ENCODE measurements at places on chromosomes 11 and 22. TPM values are rescaled to one million over a fixed set of nuclear protein-coding genes. Genes with fewer than 3 reads are reported as not detected.

Gene ELFN2
- total RNA-seq, result 1.5 TPM

- no peak for DNase-seq
- no peaks in the 10 kb centered on the region for H3K36me3 ChIP-seq
- H3K27ac ChIP-seq, result no peak overlapping the region
- no peaks in the 10 kb centered on the region for H3K4me1 ChIP-seq
- H3K27me3 ChIP-seq, result peaks cover 18% of the 10 kb centered on the region
These were observed 673 bp downstream of the CDON start for GRCh38 chr11:126061707-126062678.

DNA sequence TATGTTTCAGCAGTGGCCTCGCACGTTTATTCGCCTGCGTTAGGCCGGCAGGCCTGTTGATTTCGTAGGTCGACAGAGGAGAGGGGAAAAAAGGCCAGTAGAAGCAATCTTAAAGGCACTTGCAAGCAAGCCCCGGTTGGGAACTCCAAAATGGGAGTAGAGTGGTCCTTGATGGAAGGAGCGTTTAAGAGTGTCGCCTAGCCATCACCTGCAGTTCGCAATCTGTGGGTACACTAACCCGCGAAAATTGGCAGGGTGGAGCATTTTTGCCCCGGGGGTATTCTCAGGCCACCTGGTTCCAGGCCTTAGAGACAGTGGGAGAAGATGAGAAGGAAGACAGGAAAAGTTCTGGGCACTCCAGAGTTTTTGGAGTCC, 1.1 kb downstream of the EWSR1 start:
- H3K27ac ChIP-seq, result peak overlapping the region; percentile 96
- H3K4me1 ChIP-seq, result peaks cover 21% of the 10 kb centered on the region
- H3K4me3 ChIP-seq, result peak overlapping the region; percentile 89
- no peaks in the 10 kb centered on the region for H3K27me3 ChIP-seq
- DNase-seq, result no peak

Gene NPTXR
- 4.2 TPM for total RNA-seq

DNA sequence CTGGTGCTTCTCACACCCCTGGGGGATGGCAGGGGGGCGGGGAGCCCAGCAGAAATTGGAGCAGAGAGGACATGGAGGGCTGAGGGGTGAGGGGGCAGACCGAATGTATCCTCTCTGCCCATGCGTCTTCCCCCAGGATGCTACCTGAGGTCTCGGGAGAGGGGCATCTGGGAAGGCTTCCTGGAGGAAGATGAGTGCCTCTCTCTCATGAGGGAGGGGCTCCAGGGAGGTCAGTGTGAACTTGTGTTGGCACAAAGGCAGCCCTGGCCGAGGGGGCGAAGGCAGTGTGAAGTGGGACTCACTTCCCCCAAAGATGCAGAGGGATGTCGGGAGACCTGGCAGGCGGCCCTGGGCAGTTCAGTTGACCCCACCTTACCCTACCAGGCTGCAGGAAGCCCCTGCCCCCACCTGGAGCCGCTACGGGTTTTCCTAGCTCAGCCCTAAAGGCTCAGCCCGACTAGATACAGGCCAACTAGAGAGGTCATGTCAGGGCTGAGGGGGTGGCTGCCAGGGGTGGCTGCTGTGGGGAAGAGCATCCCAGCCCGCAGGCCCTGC, 10.4 kb downstream of the ASCL2 start:
- no peak overlapping the region for H3K27ac ChIP-seq
- no peaks in the 10 kb centered on the region for H3K36me3 ChIP-seq
- no peaks in the 10 kb centered on the region for H3K4me1 ChIP-seq
- no peak overlapping the region for H3K4me3 ChIP-seq

GRCh38 chr11:41039592-41039991, 419.9 kb downstream of the LRRC4C start:
- no peak for DNase-seq
- no peaks in the 10 kb centered on the region for H3K4me1 ChIP-seq
- H3K4me3 ChIP-seq, result no peak overlapping the region
- no peaks in the 10 kb centered on the region for H3K36me3 ChIP-seq
- no peaks in the 10 kb centered on the region for H3K27me3 ChIP-seq

DNA sequence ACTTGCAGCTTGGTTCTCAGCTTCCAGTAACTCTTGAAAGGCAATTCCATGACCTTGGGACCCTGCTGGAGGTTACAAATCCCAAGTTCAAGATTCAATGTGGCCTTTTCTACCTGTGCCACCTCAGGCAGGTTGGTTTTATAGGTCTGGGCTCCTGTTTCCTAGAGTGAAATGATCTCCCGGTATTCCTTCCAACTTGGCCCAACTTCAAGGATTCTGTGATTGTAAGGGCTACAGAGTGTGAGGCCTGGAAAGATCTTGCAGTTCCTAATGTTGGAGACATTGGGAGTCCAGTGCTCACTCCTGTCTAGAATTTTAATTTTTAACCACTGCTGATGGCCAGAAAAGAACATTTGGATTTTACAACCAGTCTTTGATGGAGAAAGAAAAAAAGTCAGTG, 91.6 kb downstream of the LDLRAD3 start:
- no peak for DNase-seq
- H3K27me3 ChIP-seq, result no peaks in the 10 kb centered on the region
- H3K4me1 ChIP-seq, result peaks cover 37% of the 10 kb centered on the region
- no peak overlapping the region for H3K27ac ChIP-seq

Gene XRCC6
- total RNA-seq, result 200 TPM

GRCh38 chr11:34600339-34601084, 20.4 kb upstream of the EHF start:
- H3K27ac ChIP-seq, result no peak overlapping the region
- H3K4me3 ChIP-seq, result no peak overlapping the region
- H3K27me3 ChIP-seq, result no peaks in the 10 kb centered on the region
- DNase-seq, result no peak
- no peaks in the 10 kb centered on the region for H3K36me3 ChIP-seq

GRCh38 chr11:16984229-16984628, 30.0 kb downstream of the PLEKHA7 start:
- peaks cover 7% of the 10 kb centered on the region for H3K4me1 ChIP-seq
- DNase-seq, result no peak

Gene FGF19
- 0.09 TPM for total RNA-seq

GRCh38 chr11:108319541-108320145, 96.8 kb downstream of the ATM start:
- no peak for DNase-seq
- no peaks in the 10 kb centered on the region for H3K4me1 ChIP-seq
- H3K4me3 ChIP-seq, result no peak overlapping the region
- no peaks in the 10 kb centered on the region for H3K27me3 ChIP-seq
- peaks cover 16% of the 10 kb centered on the region for H3K36me3 ChIP-seq

DNA sequence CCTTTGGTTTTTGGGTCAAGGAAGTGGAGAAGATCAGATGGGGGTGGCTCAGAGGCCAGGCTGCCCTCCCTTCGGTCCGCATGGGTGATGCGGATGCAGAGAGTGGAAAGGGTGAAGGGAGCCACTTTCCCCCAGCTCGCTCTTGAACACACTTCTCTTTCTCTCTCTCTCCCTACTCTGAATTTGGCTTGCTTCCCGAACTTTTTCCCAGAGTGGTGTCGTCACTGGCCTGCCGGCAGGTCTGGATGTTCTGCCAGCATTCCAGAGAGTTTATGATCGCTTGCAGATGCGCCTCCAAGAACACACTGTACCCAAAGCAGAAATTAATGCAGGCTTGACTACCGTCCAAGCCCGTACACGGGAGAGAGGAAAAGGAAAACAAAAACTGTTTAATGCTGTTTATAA, 103.2 kb downstream of the ZBTB16 start:
- H3K27me3 ChIP-seq, result no peaks in the 10 kb centered on the region
- peak; percentile 100 for DNase-seq
- peaks cover 13% of the 10 kb centered on the region for H3K36me3 ChIP-seq
- no peak overlapping the region for H3K4me3 ChIP-seq
- H3K4me1 ChIP-seq, result peaks cover 60% of the 10 kb centered on the region
- peak overlapping the region; percentile 99 for H3K27ac ChIP-seq

GRCh38 chr22:47166446-47167016, 404.1 kb downstream of the TBC1D22A start:
- no peak overlapping the region for H3K4me3 ChIP-seq
- H3K27me3 ChIP-seq, result no peaks in the 10 kb centered on the region
- no peaks in the 10 kb centered on the region for H3K4me1 ChIP-seq
- H3K36me3 ChIP-seq, result no peaks in the 10 kb centered on the region
- H3K27ac ChIP-seq, result no peak overlapping the region

GRCh38 chr11:132763503-132763902, 768.8 kb downstream of the OPCML start:
- no peak overlapping the region for H3K4me3 ChIP-seq
- no peak for DNase-seq
- no peaks in the 10 kb centered on the region for H3K27me3 ChIP-seq
- no peak overlapping the region for H3K27ac ChIP-seq
- no peaks in the 10 kb centered on the region for H3K4me1 ChIP-seq
- H3K36me3 ChIP-seq, result no peaks in the 10 kb centered on the region

GRCh38 chr22:37742376-37743171, 45.7 kb downstream of the TRIOBP start:
- no peaks in the 10 kb centered on the region for H3K27me3 ChIP-seq
- H3K27ac ChIP-seq, result no peak overlapping the region
- H3K4me3 ChIP-seq, result no peak overlapping the region
- H3K4me1 ChIP-seq, result peaks cover 19% of the 10 kb centered on the region
- no peak for DNase-seq
- H3K36me3 ChIP-seq, result no peaks in the 10 kb centered on the region

GRCh38 chr11:123484448-123484847, 54.4 kb downstream of the GRAMD1B start:
- no peaks in the 10 kb centered on the region for H3K36me3 ChIP-seq
- H3K4me1 ChIP-seq, result no peaks in the 10 kb centered on the region
- H3K27me3 ChIP-seq, result no peaks in the 10 kb centered on the region

- peak overlapping the region; percentile 99 for H3K27ac ChIP-seq
- no peak for DNase-seq
- H3K36me3 ChIP-seq, result peaks cover 27% of the 10 kb centered on the region
- H3K4me3 ChIP-seq, result no peak overlapping the region
- H3K27me3 ChIP-seq, result no peaks in the 10 kb centered on the region
- H3K4me1 ChIP-seq, result peaks cover 22% of the 10 kb centered on the region
These were observed 54.0 kb upstream of the GCAT start for GRCh38 chr22:37753746-37754145.

Gene TYR
- total RNA-seq, result not detected

Gene RIMBP3C
- not detected for total RNA-seq

Gene SCUBE2
- 3.7 TPM for total RNA-seq

Gene RASGRP2
- 39.3 TPM for total RNA-seq

DNA sequence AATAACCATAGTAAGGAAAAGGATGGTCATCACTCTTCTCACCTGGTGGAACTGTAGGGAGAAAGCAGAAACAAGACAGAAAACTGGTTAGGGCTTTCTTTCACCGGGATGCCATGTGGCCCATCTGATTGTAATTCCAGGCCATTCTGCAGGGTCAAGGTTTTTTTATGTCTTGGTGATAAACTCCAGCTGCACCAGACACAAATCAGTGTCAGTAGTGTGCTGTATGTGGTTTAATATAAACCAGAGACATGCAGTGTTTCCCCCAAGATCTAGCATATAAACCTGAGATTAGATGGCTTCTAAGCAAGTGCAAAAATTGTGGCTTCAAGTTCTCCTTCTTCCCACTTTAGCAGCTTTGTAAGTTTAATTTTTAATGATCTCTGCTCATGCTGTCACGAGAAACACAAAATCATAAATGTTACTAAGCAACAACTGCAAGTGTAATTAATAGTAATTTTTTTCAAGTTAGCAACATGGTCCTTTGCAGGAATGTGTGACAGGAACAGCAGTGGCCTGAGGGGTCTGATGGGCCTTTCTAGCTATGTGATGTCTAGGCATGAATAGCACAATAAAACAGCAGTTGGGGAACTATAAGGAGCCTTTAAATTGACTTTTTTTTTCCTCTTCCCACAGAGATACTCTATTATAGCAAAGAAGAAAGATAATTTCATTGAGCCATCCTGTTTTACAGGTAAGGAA, 41.6 kb downstream of the BDNF start:
- no peak overlapping the region for H3K27ac ChIP-seq
- no peaks in the 10 kb centered on the region for H3K4me1 ChIP-seq
- no peak for DNase-seq
- H3K27me3 ChIP-seq, result no peaks in the 10 kb centered on the region
- no peak overlapping the region for H3K4me3 ChIP-seq

DNA sequence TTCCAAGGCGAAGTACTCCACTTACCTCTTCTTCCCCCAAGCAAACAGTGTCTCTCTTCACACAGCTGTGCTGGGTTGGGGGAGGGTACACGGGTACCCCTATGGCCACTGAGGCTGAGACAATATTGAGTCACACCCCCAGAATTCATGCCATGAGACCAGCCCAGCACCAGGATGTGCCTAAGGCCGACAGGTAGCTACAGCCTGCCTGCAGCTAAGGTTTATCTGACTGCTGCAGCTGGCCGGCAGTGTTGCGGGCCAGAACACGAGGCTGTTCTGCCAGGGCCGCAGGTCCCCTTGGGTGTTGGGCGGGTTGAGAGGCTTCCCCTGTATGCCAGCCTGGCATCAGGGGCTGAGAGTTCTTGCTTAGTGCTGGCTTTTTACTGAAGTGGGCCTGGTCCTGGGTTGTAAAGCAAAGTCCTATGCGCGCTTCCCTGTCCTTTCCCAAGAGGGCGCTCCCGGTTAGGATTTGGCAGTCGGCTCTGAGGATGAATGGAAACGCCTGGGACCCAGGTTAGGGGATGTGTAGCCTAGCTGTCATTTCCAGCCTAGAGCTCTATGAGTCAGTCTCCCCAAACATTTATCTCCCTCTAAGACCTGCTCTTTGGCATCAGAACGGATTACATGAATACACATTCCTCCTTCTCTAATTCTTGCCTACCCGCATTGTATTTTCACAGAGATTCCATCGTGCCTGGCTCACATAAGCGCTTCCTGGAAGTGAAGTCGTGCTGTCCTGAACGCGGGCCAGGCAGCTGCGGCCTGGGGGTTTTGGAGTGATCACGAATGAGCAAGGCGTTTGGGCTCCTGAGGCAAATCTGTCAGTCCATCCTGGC, 7.1 kb downstream of the USP18 start:
- peaks cover 10% of the 10 kb centered on the region for H3K36me3 ChIP-seq
- peak; percentile 78 for DNase-seq
- peaks cover under 1% of the 10 kb centered on the region for H3K4me1 ChIP-seq
- H3K27me3 ChIP-seq, result no peaks in the 10 kb centered on the region
